ENCODE measurements at places on chromosomes 7 and 10.

DNA sequence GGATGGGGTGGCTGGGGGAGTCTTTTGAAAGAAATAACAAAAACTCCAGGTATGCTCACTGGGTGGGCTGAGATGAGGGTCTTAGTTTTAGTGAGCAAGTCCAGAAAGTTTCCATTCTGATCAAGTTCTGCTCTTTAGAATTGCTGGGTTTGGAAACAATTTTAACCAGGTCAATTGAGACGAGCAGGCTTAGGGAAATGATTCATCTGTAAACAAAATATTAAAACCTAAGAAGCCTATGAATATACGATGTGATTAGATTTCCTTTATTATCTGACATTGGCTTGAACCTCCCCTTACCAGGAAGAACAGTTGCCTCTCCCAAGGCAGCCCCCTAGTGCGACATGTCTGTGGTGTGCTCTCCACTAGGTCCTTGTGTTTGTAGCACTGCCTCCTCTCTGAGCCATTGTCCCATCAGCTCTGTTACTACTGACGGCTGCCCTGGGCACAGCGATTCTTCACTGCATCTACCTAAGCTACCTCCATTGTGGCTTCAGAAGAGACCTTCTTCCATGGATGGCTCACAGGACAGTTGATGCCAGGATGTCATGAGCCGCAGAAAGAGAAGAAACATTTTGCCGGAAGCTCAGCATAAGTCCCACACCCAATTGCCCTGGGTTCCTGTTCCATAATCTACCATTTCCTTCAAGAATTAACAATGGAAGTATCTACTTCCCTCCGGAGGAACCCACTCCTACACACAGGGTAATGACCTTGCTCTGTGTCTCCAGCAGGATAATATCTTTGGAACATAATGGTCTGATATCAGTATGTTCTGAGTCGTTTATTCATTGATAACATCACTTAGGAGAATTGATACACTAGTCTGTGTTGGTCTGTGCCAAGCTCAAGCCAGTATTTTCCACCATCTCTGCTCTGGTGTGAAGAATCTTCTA, 95.1 kb upstream of the ITGB1 start:
- DNase-seq: no peak

DNA sequence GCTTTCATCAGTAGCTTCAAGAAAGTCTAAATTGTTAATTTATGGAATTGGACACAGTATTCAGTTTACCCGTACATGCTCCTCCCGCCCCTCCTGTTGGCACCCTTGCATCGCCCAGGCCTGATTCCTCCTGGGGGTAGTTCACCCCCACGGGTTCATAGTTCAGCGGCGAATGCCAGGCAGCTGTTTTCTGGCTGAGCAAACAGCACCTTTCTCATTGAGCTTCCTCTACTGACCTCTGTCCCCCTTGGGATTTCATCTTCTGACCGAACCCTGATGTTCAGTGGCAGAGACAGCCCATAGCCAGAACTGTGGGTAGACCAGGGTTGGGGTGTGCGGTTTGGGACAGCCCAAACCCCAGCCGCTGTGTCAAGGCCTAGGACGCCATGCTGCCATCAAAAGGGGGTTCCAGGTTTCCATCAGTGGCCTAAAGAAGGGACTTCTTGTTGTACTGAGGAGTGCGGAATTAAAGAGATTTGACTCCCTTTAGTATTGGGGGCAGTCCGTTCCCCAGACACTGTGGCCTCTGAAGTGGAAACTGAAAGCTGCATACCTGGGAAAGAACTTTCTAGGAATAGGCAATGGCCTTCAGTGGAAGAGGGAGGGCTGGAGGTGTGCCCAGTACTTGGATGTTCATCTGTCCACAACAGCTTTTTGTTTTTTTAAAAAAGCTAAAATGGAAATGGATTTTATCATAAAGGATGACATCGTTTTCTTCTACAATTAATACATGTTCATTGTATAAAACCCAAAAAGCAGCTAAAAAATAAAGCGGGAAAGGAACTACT, 19.0 kb downstream of the MDH2 start:
- DNase-seq: no peak

- DNase-seq: no peak
Measured at GRCh38 chr7:1042492-1042833, 1.9 kb upstream of the GPR146 start.

- DNase-seq: no peak
Measured at GRCh38 chr10:131591936-131592335, 280.4 kb upstream of the TCERG1L start.

GRCh38 chr10:99304862-99305229, 24.3 kb upstream of the CNNM1 start:
- no peak for DNase-seq

- no peak for DNase-seq
Measured at GRCh38 chr7:31775556-31775955, 88.5 kb downstream of the PPP1R17 start.

DNA sequence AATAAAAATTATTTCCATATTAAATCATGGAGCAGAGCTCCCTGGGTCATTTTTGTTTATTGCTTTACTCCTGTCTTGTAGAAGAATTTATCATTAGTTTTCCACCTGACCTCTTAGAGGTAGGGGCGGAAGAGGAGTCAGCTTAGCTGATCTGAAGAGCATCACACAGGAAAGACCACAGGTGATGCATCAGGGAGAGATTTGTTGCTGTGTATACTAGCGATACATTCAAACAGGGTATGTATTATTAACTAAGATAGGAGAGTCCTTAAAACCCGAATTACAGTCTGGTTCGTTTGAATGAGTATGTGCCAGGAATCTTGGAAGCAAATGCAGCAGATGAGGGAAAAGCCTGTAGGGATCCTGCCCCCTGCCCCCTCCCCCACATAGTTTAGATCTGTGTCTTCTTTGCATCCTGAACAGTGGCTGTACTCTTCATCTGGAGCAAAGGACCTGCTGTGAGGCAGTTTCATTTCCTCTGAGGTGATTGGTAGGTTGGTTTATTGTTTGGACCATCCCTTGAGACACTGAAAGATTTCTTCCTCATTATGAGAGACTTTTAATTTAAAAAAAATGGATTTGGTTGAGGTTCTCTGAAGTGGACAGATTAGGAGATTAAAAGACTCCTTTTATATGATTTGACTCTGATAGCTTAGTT, 177.0 kb downstream of the SND1 start:
- no peak for DNase-seq

DNA sequence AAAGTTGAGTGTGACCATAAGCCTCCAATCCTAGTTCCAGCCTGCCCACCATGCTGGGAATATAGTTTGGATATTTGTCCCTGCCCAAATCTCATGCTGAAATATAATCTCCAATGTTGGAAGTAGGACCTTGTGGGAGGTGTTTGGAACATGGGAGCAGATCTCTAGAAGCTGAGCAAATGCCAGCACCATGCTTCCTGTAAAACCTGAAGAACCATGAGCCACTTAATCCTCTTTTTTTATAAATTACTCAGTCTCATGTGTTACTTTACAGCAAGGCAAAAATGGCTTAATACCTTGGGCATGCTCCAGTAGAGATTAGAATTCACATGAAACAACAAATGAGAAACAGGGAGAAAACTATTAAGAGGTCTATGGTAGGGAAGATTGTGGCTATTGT, 27.2 kb downstream of the STEAP1 start:
- DNase-seq: no peak

DNA sequence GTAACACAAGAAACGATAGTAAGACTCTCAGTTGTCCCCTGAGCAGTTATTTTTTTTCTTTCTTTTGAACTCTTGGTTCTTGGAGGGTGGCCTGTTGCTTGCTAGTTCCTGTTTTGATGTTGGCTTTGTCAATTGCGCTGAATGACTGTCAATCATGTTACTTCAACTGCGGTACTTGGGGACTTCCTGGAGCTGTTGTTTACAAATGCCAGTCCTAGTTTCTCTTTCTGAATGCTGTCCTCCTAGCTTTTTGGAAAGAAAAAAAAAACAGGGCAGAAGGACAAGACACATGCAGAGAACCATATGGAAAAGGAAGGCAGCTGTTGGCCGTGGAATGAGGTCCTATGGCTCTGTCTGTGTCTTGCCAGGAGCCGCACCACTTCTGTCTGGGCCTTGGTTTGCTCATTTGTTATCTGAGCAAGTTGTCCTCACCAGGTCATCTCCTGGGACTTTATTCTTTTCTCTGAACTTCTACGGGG, 7.0 kb upstream of the PDCD4 start:
- DNase-seq: no peak

GRCh38 chr10:65861249-65861648, 1064.6 kb upstream of the LRRTM3 start:
- DNase-seq: no peak

DNA sequence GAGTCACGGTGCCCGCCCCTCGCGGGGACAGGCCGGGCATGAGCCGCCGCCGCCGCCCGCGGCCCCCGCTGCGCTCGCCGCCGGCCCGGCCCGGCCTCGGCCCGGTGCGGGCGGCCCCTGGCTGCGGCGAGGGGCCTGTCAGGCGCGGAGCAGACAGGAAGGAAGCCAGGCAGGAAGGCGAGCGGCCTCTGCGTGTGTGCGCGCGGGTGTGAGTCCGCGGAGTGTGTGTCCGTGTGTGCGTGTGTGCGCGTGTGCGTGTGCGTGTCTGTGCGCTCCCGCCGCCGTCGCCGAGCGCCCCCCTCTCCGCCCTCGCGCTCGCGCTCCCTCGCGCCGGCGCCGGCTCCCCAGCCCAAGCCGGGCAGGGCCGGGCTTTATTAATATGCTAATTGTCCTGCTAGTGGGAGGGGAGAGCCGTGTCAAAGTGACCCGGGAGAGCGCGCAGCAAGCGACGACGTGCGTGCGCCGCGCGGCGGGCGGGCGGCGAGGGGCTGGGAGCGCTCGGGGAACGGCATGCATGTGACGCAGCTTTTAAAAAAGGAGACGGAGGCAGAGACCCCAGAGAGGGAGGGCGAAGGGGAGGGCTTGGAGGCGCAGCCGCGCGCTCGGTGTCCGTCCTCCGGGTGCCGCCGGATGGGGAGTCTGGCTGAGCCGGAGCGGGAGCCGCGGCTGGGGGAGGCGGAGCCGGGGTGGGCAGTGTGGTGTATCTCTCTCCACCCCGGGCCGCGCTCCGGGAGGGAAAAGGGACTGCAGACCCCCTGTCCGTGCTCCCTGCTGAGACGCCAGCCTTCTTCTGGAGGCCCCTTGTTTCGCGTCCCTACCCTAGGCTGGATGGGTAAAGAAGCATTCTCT, at the start of gene LDB1:
TSS of gene LDB1 (minus strand) at position 227 of the 849 bp plus-strand sequence. CDS start 258 bp downstream, outside the sequence.
- DNase-seq: no peak

- no peak for DNase-seq
Measured at GRCh38 chr7:36308031-36308430, 81.6 kb upstream of the ANLN start.

- no peak for DNase-seq
Measured at GRCh38 chr10:59887006-59887405, 19.4 kb downstream of the CCDC6 start.

GRCh38 chr7:46209611-46210388, 288.7 kb upstream of the IGFBP3 start:
- DNase-seq: no peak

DNA sequence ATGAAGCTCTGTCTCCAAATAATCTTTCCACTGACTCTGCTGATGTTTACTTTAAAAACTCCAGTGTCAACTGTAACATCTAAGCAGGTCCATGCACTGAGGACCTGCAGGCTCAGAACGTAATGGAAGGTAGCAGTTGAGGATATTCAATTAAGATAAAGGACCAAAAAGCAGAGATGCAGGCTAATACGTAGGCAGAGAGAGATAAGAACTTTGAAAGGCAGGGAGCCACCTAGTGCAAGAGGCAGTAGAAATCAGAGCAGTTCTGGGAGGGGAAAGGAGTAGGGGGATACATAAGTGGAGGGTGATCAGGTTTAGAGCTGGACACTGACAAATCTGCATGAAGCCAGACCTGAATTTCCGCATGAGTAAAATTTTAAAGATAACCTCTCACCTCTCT, 114.5 kb upstream of the POM121L12 start:
- no peak for DNase-seq

DNA sequence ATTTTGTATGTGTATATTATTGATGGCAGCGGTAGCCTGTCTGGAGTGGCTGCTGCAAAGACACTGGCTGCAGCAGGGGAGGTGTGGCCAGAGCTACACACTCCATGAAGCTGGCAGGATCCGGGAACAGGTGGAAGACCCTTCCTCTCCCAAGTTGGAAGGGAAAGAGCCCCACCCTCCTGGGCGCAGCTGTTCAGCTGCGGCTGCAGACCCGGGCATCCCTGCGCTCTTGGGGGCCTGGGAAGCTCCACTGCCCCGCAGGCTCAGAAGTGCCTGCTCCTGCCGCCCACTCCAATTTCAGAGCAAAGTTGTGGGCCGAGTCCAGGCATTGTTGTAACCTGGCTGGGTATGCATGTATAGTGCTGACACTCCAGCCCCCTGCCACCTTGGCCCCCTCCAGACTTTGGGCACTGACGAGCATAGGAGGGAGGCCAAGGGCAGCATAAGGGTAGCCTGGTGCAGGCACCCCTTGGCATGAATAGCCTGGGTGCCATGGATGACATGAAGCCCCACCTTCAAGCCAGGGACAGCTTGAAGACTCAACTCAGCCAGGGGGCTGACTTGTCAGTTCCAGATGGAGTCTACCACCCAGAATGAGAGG, 90.7 kb upstream of the TMEM168 start:
- DNase-seq: peak; percentile 24

- no peak for DNase-seq
Measured at GRCh38 chr10:127196282-127197153, at the start of gene INSYN2A. TSS of gene INSYN2A (minus strand) at chr10:127196591. CDS start at chr10:127176395, 20,196 bp downstream.

DNA sequence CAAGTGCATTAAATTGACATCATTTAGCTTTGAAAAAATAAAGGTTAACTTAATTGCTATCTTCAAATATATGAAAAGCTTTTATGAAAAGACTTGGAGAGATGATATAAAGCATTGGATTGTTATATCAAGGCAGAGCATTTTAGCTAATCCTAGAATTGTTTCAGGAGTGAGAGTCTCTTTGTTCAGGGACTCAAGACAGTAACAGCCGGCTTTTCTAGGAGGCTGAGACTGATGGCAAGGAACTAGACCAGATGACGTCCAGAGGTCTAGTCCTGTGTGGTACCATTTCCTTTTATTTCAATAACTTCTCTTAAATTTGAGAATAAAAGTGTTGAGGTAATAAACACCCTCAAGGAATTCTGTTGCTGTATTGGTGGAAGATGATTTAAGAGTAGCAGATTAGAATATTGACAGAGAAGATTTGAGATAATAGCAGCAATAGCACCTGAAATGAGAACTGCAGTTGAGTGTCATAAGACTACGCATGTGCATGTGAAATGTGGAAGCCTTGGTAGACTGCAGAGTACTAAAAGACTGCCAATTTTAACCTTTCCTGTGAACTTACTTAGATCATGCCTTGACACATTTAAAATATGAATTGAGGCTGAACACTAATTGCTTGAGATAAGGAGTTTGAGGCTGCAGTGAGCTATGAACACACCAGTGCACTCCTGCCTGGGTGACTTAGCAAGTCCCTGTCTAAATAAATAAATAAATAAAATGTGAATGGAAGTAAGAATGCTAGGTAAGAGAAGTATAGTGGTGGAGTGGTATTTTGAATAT, 79.6 kb downstream of the ZNRF2 start:
- no peak for DNase-seq

- no peak for DNase-seq
Measured at GRCh38 chr10:58444321-58444720, 59.1 kb downstream of the TFAM start.

GRCh38 chr10:11898372-11899066, 75.4 kb downstream of the PROSER2 start:
- no peak for DNase-seq

DNA sequence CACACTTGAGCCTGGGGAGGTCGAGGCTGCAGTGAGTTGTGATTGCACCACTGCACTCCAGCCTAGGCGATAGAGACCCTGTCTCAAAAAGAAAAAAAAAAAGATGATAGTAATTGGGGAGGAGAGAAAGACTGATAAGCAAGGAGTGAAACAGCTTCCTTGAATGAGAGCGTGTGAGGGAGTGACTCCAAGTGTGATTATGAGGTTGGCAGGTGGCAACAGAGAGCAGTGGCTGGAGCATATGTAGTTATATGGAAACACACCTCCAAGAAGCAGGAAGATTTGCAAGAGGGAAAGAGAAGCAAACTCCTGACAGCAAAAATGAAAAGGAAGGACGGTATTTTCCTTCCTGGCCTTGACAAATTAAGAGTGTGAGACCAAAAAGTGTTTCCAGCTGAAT, 50.4 kb downstream of the VKORC1L1 start:
- DNase-seq: no peak

Data from NCI-H524 treated with DMSO at 0.1 percent for 48 hours (cell line).